ENCODE measurements at places on chromosomes 6 and 20.

DNA sequence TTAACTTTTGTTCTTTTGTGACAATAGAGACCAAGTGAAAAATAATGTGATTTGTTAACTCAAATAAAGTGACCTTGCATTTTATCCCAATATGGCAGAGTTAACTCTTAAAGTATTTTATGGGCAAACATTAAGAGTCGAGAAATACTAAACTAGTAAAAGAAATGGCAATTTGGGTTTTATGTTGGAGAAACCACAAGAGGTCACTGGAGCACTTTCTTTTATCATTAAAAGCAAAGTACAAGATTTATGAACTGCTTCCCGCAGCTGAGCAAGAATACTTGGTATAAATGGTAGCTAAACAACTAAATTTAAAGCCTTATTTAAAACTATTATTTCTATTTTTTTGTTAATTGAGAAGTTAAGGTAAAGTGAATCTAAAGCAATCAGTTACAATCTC lies 33.5 kb upstream of the MCM9 start:
- peak; percentile 27 for DNase-seq

DNA sequence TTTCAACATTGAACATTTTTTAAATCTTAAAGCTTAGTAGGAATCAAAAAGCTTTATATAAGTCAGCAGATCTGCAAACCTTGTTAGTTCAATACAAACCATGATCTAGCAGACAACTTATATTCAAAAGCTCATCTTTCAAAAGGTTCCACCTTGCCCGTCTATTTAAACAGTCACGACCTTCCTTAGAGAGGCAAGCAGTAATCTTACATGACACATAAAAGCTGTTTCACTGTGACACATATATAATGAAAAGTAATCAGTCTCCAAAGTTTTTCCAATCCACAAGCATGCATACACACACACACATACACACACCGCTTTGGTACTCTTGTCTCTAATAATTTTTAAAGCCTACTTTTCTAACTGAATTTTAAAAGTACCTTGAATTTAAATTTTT lies 12.9 kb downstream of the SOD2 start:
- no peak for DNase-seq

DNA sequence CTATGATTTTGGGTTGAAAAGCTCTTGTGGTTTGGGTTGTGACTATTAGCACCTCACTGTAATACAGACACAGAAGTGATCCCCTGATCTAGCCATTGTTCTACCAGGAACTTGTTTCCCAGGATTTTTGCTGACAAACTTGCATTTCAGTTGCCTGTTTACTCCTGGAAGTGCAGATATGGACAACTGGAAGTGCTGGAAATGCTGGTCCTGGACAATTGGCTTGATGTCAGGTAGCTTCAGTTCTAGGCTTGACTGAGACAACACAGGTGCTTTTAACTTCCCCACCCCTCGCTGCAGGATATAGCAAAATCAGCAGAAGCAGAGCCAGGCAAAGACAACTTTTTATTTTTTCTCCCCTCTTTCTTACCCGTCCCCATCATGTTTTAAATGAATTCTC lies 27.1 kb upstream of the FBXO30 start:
- DNase-seq, result no peak

DNA sequence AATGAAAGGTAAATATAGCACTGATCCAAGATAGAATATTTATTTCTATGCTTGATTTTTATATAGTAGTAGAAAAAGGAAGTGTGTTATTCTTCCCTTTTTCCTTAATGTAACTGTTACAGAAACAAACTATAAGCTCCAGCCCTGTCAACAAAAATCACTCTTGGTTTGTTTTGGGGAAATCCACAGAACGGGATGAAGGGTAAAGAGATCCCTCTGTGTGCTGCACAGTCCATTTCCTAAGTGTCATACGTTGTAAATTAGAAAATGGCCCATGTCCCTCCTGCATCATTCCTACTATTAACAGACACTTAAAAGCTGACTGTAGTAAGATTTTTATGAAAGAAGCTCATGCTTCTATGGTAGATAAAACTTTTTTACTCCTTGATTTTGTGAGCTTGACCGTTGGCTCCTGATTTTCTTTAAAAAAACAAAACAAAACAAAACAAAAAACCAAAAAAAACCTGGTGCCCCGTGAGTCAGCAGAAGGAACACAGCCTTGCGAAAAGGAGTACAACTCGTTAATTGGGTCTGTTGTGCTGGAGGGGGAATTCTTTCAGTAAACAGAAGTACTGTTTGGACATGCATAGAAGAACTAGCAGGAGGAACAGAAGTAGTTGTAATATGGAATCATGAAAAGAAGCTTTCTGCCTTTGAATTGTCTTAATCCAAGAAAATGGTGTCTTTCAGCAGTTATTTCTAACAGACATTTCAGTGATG lies 67.5 kb downstream of the RTN4IP1 start:
- no peak for DNase-seq

Data from NCI-H524 (cell line).